ENCODE measurements at places on chromosomes 12 and 14.
A peak's percentile ranks its signal among the peaks of the same experiment; 100 is the strongest.

DNA sequence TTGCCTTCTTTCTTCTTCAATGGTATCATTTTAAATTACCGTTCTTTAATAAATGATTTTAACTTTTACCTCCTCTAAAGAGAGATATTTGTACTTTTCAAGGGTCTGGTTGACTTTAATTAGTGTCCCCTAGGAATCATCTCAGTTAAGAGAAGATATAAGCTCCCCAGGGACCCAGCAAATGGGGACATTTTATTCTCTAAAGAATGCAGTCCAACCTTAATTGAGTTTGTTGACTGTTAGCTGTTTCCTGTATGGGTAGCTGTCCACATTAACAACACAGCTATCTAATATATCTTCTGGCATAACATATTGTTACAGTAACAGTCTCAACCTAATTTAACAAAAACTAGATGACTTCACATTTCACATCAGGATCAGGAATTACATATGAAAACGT, 241.6 kb upstream of the NPAS3 start:
- no peak for DNase-seq

DNA sequence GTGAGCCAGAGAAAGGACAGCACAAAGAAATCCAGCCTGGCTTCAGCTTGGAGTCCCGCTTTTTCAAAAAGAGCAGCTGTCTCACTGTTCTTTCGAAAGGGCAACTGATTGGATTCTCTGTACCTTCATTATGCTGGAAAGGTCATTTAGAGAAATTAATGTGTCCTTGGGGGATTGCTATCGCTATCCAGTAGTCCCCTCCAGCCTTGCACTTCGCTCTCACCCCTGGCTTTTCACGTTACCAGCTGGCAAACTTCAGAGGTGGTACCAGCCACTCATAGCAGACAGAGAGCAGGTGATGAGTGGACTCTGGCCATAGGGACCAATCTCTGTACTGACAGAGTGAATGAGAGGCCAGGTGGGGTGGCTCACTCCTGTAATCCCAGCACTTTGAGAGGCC, 11.8 kb upstream of the NUAK1 start:
- no peak for DNase-seq

DNA sequence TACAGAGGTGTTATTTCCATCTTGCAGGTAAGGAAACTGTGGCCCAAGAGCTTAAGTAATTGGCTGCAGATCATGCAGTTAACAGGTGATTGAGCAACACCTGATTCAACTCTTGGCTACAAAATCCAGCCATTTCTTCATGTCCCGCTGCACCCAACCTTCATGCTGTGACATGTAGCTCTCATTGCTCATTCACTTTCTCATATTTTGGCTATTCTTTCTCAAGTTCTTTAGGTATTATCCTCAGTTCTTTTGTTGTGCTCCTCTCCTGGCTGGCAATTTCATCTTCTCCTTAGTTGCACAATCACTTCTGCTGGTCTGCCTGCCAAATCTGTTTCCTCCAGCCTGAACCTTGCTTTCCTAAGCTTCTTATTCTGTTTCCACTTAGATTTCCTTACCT, 300.8 kb downstream of the SSPN start:
- DNase-seq: no peak

DNA sequence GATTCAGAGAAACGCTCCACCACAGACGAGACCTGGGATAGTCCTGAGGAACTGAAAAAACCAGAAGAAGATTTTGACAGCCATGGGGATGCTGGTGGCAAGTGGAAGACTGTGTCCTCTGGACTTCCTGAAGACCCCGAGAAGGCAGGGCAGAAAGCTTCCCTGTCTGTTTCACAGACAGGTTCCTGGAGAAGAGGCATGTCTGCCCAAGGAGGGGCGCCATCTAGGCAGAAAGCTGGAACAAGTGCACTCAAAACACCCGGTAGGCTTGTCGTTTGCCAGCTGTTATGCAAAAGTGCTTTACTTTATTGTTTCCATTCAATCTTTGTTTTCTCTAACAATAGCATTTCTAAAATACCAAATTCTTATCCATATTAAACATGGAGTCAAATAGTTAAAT, 287.3 kb downstream of the NAV3 start:
- no peak for DNase-seq

DNA sequence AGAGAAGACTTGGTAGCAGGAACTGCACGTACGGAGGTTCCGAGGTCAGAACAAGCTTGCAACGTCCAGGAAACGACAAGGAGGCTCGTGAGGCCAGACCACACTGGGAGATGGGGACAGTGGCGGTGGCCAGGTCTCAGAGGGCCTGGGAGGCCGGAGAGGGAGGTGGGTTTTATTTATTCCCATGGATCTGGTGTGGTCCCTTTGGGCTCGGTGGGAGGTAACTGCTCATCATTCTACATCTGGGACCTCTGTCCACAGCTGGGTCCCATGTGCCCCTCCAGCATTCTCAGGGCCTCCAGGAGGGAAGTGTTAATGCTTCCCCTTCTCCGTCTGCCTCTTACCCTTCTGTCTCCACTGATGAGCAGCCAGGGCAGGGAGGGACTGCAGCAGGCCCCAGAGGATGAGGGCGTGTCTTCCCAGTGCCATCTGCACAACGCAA, 35.7 kb upstream of the NCOR2 start:
- DNase-seq: no peak

GRCh38 chr14:68624541-68625220, 168.2 kb downstream of the ZFP36L1 start:
- no peak for DNase-seq

- DNase-seq: peak; percentile 69
These were observed 340.2 kb downstream of the C12orf75 start for GRCh38 chr12:105670672-105671071.

DNA sequence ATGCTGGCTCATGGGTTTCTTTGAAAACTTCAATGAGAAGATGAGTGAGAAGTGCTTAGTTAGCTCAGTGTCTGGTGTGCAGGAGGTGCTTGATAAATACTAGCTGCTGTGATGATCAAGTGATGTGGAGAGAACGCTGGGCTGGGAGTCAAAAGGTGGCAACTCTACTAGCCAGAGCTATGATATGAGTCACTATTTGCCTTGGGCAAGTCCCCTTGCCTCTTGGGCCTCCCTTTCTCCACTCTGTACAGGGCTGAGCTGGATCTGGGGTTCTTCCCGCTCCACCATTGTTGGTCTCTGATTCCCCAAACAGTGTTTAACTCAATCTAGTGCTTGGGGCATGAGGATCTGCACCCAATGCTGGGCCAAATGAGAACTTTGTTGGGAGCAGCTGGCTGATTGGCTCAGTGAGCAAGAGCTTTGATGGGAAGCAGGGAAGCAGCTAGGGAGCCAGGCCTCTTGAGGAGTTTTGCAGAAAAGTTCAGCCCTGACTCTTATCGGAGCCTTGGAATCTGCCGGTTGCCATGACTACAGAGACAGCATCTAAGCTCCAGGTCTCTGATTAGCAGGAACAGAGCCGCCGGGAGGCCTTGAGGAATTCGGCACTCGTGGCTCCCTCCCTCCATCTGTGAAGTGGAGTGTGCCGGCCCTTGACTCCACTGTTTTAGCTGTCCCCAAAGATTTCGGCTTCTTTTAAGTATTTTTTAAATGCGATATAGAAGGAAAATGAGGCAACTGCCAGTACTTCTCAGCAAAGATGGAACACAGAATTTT, 82.1 kb upstream of the HSPB8 start:
- no peak for DNase-seq

- peak; percentile 7 for DNase-seq
These were observed 222.3 kb upstream of the NAV3 start for GRCh38 chr12:77608271-77608824.

DNA sequence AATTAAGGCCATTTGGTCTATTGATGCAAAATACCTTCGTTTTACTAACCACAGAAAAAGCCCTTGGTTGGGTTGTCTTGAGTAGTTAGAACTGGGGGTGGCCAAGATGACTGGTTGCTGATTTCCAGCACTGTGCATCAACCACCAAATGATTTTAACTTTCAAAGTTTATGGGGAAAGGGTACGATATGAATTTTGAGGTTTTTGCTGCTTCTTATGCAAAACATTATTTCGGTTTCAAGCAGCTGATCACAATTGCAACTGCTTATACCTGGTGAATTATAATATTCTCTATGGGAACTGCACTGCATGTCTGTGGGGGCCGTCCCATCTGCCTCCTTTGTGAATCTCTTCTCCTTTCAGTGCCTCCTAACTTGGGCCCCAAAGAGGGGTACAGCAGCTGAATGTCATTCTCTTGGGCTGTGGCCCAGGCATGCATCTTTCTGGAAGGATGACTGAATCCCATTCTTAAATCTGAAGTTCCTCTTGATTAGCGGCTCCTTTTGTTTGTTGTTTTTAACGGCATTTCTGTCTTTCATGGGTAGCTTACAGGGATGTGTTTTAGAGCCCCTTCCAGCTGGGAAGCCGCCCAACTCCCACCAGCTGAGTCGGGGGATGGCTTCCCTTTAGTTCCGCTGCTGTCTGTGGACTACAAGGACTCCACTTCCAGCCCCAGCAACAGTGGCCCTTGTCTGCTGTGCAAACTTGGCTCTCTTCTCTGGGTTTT, 479.8 kb downstream of the ZFP36L1 start:
- no peak for DNase-seq

DNA sequence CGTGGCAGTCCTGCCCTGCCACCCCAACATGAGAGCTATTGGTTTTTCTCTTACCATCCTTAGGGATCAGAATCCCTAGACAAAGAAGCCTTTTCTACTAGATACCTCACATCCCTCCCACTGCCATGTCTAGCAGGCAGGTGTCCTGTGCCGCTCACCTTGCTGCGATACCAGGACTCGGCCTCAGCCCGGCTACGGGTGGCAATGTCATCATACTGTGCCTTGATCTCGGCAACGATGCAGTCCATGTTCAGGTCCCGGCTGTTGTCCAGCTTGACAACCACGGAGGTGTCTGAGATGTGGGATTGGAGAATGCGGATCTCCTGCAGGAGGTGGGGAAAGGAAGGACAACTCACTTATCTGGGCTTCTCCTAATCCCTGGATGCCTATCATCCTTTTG, 4.5 kb downstream of the KRT83 start:
- no peak for DNase-seq
